ENCODE measurements at places on chromosomes 6 and 20.

GRCh38 chr20:42576167-42576566, 613.5 kb downstream of the PTPRT start:
- DNase-seq, result no peak

GRCh38 chr6:48281217-48281616, 170.2 kb upstream of the PTCHD4 start:
- DNase-seq, result no peak

GRCh38 chr6:105056646-105057045, 99.7 kb downstream of the LIN28B start:
- no peak for DNase-seq

- DNase-seq, result no peak
Observed at GRCh38 chr20:20411836-20412235, 43.9 kb downstream of the INSM1 start.

GRCh38 chr20:5550733-5551529, 199.3 kb upstream of the SHLD1 start:
- DNase-seq, result no peak

DNA sequence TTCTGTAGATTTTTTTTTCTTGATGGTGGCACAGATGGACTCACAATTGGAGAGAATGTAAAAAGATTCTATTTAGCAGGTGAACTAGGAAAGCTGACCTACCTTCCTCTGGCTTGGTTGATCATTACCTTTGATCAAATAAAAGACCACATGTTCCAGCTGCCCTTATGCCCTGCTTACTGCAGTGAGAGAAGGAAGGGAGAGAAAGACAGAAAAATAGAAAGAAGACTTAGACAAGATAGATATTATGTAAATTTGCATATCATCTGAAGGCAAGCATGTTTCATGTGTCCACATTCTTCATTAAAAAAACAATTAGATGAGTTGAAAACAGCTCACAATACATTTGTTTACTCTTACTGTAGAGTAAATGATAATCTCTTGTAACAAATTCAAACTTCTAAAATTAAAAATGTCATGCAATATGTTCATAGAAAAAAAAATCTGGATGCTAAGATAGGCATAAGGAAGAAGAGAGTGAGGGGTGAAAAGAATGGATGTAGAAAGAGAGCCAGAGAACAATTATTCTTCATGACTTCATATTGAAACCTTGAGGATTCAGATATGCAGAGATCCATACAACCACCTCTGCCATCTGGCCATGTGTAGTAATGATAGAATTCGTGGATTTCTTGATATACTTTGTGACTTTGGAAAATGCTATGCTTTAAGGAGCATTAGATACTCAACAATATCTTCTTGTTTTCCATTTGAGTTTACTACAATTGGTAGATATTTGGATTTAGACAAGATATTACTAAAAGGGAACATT, 71.7 kb downstream of the RFX6 start:
- DNase-seq, result no peak

DNA sequence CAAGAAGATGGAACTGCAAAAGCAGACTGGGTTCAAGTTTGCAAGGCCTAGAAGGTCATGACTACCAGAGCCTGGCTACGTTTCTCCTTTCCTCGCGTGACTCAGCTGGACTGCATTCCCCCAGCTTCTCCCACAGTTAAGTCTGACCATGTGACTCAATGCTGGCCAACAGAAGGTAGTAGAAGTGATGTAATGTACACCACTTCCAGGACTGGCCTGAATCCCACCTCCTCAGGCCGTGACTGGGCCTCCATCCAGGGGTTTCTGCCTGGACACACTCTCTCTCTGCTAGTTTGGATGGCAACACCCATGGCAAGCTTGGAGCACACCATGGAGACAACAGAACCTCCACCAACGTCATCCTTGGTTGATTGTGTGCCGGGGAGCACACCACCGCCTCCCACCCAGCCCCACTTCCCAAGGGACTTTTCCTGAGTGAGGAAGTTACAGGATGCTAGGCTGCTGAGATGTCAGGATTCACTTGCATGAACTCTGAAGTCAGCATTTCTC, 112.0 kb upstream of the CDYL start:
- peak; percentile 90 for DNase-seq

GRCh38 chr20:49579195-49579594, 11.3 kb upstream of the PTGIS start:
- no peak for DNase-seq

GRCh38 chr20:46040902-46041535, 12.0 kb downstream of the SLC12A5 start:
- no peak for DNase-seq

GRCh38 chr6:109103942-109104341, 8.6 kb downstream of the CEP57L1 start:
- DNase-seq, result no peak

GRCh38 chr6:72936766-72937559, 288.3 kb downstream of the KHDC1L start:
- no peak for DNase-seq

DNA sequence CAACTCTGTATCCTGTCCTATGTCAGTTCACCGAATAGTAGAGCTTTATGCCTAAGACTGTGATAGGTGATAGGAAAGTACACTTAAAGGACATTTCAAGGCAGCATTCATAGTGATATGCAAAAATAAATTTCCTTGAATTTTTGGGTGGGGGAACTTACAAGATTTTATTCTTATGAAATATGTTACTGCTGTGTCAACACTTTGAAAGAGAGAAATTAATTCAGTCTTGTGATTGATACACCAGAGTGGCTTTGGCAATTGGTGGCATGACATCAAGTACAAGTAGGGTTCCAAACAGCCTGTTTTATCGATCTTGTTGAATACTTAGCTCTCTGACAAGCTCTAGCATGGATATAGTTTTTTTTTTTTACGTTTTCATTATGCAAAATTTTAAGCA, 72.3 kb downstream of the QKI start:
- DNase-seq, result no peak

DNA sequence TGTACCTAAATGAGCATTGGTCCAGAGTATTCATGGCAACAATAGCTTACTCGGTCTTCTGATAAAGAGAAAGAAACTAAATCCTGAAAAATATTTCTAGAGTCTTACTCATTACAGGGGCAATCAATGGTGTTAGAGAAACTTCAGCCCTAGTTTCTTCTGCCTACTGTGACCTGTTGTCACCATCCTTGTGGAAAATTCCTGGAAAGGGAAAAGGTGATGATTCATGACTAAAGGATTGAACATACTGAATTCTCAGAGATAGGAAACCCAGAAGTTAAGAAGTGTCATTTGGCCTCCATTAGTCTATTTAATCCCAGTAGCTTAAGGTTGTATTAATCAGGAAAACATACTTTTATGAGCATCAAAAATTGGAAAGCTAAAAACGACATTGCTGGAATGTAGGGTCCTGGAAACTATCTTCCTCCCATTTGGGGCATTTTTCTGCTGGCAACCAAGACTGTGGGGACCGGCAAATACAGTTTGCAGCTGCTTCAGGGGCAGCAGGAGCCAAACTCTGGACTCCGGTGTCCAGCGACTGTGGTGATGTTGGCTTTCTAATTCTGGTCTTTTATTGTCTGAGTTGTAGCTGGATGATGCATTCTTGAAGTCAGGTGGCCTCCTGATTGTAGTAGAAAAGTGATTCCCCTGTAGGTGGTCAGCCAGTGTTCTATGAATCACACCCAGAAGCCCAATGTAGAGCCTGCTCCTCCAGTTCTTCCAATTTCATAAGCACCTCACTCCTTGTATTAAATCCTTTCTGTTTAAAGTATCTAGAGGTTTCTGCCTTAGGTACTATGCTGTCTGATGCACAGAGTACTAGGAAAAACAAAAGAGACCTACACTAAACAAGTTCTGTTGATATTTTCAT, 67.6 kb downstream of the LCA5 start:
- no peak for DNase-seq

- no peak for DNase-seq
Observed at GRCh38 chr20:50439539-50440453, 70.4 kb upstream of the PTPN1 start.

DNA sequence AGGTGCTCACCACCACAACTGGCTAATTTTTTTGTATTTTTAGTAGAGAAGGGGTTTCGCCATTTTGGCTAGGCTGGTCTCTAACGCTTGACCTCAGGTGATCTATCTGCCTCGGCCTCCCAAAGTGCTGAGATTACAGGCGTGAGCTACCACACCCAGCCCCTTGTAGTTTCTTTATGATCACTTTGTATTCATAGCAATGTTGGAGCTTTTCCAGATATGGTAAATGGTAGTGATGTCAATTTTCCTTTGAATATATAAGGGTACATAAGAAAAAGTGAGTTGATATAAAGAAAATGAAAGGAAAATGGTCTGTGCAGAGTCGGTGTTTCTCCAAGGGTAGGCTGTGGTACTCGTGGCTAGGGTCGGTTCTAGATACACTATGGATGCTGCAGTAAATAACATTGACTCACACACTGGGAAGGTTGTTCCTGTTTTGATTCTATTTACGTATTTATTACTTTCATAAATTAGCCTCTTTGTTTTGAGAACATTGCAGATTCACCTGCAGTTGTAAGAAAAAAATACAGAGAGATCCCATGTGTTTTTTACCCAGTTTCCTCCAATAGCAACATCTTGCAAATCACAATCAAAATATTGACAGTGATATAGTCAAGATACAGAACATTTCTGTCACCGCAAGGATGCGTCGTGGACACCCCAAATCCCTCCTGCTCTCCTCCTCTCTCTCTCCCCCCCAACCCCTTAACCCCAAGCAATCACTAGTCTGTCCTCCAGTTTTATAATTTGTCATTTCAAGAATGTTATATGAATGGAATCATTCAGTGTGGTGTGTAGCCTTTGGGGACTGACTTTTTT, 2.5 kb downstream of the ZNF831 start:
- no peak for DNase-seq

GRCh38 chr20:50759678-50760077, 28.3 kb downstream of the PARD6B start:
- no peak for DNase-seq

DNA sequence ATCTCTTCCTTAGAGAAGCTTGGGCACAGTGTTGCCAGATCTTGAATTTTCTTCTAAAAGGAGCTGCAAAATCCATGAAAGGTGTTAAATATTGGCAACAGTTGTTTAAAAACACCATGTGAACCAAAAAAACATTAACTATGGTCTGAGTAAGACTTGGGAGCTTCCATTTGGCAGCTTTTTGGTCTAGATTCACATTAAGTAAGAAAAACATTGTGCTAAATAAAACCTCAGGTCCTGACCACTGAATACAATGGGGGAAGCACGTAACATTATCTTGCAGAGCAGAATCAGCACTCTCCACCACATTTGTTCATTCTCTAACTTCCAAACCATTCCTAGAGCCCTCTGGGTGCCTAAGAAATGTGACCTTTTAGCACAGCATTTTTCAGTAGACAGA, 437.6 kb upstream of the PLCB4 start:
- DNase-seq, result no peak

DNA sequence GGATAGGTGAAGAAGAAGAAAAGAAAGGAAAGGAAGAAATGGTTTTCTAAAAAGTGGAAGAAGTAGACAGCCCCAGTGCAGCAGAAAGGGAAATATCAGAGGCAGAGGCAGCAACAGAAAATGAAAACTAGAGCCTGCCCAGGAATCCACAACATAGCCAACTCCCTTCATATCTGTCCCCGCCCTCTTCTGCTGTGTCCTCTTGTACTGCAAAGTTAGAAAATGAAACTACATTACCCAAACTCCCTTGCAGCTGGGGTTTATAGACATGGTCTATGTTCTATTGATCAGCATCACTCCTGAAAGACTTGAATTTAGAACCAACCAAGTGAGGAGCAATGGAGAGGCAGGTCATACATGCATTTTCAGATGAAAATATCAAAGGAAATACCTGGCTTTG, 200.5 kb upstream of the PHACTR1 start:
- DNase-seq, result no peak

GRCh38 chr20:60233018-60233630, 274.9 kb downstream of the CDH26 start:
- DNase-seq, result no peak

- DNase-seq, result no peak
Observed at GRCh38 chr20:8309634-8310033, 177.6 kb downstream of the PLCB1 start.

- DNase-seq, result peak; percentile 63
Observed at GRCh38 chr6:111813237-111813636, 60.0 kb downstream of the FYN start.

GRCh38 chr6:162533009-162533400, 194.6 kb downstream of the PRKN start:
- DNase-seq, result no peak

- no peak for DNase-seq
Observed at GRCh38 chr20:39658662-39659409, 696.7 kb downstream of the DHX35 start.

GRCh38 chr20:24316731-24317130, 152.7 kb upstream of the SYNDIG1 start:
- no peak for DNase-seq

GRCh38 chr6:24251339-24251738, 106.5 kb downstream of the DCDC2 start:
- DNase-seq, result no peak

GRCh38 chr6:170476360-170476759, 76.7 kb downstream of the PSMB1 start:
- DNase-seq, result no peak

- no peak for DNase-seq
Observed at GRCh38 chr20:48230216-48230615, 444.9 kb upstream of the SULF2 start.

- DNase-seq, result no peak
Observed at GRCh38 chr6:878179-878578, 185.2 kb upstream of the EXOC2 start.

DNA sequence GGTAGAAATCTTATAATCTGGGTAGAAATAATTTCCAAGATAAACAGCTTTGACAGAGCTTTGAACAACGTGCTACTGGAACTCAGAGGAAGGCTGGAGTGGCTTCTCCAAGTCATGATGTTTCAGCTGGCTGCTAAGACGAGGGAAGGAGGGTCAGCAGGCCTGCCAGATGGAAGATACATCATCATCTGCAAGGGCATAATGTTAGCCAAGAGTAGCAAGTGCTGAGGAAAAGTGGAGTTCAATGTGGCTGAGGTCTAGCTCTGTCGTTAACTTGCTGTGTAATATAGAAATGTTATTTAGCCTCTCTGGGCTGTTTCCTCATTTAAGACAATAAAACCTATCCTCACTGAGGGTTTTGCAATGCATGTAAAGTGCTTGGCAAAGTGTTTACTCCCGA, 35.1 kb downstream of the RGS17 start:
- DNase-seq, result no peak
